CD4-positive, alpha-beta T cell treated with Interleukin-21 for 1 hour (primary cell): ENCODE measurements at places on chromosomes 2 and 18.

GRCh38 chr2:122163617-122164016, 408.2 kb downstream of the TSN start:
- no peak for DNase-seq

- DNase-seq: no peak
Measured at GRCh38 chr2:173858291-173858731, 106.9 kb downstream of the SP3 start.

DNA sequence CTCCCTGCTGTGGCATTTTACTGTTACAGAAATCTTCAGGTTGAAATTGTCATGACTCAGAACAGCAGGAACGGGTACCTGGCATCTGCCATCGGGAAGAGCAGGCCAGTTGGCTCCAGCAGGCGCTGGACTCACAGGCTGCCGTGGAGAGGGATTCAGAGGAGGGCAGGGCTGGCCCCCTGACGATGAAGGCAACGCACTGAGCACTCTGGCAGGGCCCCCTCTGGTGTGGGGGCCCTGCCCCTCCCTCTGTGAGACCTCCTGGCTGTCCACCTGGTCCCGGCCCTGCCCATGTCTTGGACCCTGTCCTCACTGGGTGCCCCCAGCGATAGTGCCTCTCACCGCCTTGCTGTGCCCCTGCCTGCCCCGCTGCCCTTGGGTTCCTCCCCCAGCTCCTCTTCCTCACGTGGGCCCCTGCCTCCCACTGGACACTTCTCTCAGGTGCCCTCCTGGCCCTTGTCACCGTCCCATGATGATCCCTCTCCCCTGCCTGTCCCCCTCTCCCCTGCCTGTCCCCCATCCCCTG, 23.3 kb upstream of the ALLC start:
- DNase-seq: no peak

- DNase-seq: no peak
Measured at GRCh38 chr2:235623111-235623510, 129.3 kb downstream of the AGAP1 start.

DNA sequence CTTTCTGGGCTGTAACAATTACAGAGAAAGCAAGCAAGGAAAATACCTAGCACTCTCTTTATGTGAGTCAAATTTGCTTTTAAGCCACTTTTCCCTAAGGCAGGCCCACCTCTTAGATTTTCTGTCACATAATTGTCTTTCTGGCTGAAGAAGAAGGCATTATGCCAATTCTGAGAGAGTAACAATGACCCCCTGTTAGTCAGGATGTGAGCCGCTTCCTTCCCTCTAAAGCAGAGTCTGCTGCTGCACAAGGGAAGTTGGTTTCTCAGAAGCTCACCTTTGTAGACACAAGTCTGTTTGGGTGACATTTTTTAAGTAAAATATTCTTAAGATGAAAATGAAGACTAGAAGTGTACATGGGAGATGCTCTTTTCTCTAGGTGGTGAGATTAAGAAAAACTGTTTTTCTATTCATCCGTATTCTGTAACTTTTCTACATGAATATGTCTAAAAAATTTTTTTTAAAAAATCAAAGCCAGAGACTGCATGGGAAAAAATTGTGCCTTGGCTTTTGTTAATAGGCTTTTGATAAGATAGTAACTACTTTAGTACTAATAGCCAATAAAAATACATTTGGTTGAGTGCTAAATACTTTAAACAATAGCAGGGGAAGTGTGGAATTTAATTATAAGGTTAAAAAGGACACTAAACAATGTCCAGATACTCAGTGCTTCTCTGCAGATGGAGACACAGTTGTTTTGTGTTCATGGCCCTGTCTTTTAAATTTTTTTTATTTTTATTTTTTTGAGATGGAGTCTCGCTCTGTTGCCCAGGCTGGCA, 33.4 kb upstream of the VPS54 start:
- DNase-seq: no peak

DNA sequence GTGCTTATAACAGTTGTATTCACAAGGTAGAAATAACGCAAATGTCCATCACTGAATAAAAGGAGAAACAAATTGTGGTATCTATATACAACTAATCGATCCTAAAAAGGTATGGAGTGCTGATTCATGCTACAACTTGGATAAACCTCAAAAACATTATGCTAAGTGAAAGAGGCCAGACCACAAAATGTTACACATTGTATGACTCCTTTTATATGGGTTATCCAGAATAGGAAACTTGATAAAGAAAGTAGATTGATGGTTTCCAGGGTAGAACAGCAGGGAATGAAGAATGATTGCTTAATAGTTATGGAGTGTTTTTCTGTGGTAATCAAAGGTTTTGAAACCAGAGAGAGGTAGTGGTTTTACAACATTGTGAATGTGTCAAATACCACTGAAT, 432.2 kb upstream of the TRIB2 start:
- DNase-seq: no peak

- no peak for DNase-seq
Measured at GRCh38 chr2:199455545-199456382, 2.0 kb downstream of the SATB2 start.

GRCh38 chr2:240732184-240732583, 40.5 kb downstream of the AQP12A start:
- no peak for DNase-seq

GRCh38 chr18:48851599-48851960, 99.2 kb downstream of the SMAD7 start:
- DNase-seq: no peak

GRCh38 chr2:192146069-192147015, 48.4 kb downstream of the TMEFF2 start:
- DNase-seq: no peak

GRCh38 chr18:13147130-13147529, 71.4 kb upstream of the LDLRAD4 start:
- no peak for DNase-seq

GRCh38 chr2:205484215-205484614, 198.1 kb upstream of the NRP2 start:
- DNase-seq: no peak

- peak; percentile 28 for DNase-seq
Measured at GRCh38 chr2:12718711-12719399, 2.1 kb downstream of the TRIB2 start.

- DNase-seq: no peak
Measured at GRCh38 chr2:179441551-179441950, 176.9 kb upstream of the SESTD1 start.

DNA sequence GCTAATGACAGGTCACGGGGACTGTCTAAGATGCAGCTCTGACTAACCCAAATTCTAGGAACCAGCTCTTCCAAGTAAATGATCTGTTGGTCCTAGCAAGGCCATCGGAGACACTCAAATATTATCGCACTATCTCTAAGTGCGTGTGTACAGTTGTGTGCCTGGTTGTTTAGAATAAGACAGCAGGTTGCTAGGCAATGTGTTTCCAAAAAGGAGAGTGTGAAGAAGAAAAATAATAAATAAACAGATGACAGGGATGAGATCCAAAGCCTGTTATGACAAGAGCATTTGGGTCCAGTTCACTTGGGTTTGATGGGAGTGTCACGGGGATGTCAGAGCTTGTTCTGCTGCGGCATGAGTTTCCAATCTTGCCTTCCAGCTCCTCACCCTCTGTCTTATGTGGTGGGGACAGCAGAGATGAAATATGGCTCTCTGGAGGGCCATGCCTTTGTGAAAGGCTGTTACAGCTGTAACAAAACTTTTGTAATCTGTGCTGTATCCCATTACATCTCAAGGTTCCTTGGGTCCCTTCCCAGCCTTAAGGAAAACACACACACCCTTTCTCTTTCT, 127.5 kb upstream of the TNP1 start:
- no peak for DNase-seq

DNA sequence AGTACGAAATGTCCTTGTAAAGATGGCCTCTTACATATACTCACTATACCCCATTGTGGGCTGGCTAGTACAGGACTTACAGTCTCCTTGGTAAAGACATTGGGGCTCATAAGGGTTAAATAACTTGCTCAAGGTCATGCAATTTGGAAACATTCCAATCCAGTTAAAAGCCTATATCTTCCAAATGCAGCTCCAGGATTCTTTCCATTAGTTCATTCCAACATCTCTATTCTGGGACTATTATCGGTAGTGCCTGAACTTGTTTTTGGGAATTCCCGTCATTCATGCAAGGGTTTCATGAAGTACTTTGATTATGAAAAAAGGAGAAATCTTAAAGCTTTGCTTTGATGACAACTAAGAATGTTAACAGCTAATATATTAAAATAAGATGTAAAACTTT, 99.2 kb upstream of the SLC8A1 start:
- no peak for DNase-seq

DNA sequence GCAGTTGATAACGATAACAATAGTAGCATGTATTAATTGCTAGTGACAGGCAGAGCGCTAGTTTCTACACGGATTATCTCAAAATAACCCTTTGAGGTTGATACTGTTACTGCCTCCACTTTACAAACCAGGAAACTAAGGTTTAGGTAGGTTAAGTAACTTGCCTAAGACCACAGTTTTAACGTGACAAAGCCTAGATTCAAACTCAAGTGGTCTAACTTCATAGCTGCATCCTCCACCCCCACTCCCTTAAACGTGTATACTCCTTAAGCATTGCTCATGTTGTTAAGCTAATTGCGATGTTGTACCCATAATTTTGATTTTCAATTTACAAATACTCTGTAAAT, 1.2 kb downstream of the ME2 start:
- DNase-seq: no peak
